ENCODE measurements at places on chromosomes 16 and 17. TPM values are rescaled to one million over a fixed set of nuclear protein-coding genes. Genes with fewer than 3 reads are reported as not detected.

DNA sequence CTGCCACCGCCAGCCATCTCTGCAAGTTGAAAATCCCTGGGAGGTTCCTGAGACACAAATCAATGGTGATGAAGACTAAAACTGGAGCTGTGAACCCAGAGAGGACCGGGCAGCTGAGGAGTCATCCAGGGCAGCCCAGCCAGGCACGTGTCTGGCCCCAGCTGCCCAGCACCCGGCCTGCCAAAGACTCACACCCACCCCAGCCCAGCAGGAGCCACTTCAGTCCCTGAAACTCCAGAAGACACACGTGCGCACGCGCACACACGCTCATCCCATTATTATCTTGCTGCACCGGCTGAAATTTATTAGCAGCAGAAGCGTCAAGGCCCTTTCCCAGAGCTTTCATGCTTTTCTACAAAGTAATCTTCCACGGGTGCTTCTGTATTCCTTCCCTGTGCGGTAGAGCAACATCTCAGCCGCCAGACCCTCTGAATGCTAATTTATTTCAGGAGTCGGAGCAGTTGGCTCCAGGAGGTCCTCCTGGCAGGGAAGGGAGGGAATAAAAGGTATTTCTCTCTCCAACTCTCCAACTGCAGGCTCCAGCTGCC lies 59.8 kb upstream of the RBFOX3 start:
- DNase-seq, result no peak
- H3K4me1 ChIP-seq, result no peaks in the 10 kb centered on the region
- H3K36me3 ChIP-seq, result peaks cover 8% of the 10 kb centered on the region
- no peak overlapping the region for H3K4me3 ChIP-seq

- H3K4me1 ChIP-seq, result peaks cover 6% of the 10 kb centered on the region
- peaks cover 3% of the 10 kb centered on the region for H3K36me3 ChIP-seq
- H3K27me3 ChIP-seq, result no peaks in the 10 kb centered on the region
- H3K4me3 ChIP-seq, result no peak overlapping the region
- H3K27ac ChIP-seq, result no peak overlapping the region
Measured at GRCh38 chr17:28133562-28133970, 91.1 kb downstream of the NLK start.

- H3K4me1 ChIP-seq, result peaks cover 25% of the 10 kb centered on the region
- H3K27me3 ChIP-seq, result no peaks in the 10 kb centered on the region
- no peak overlapping the region for H3K27ac ChIP-seq
Measured at GRCh38 chr16:29963021-29963743, 1.3 kb downstream of the TMEM219 start.

DNA sequence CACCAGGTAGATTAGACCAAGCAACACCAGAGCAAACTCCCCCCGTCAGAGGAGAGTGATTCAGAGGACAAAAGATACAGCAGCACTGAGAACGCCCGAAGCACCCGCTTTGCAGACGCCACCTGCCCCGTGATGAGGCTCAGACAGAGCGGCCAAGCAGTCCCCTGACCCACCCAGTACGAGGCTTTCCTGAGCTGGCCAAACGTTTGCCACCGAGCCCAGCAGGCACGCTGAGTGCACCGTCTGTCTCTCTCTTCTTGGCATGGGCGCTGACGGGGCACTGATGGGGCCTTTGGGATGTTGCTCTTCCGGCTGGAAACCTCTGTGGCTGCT lies 19.4 kb upstream of the WDR45B start:
- no peak overlapping the region for H3K4me3 ChIP-seq
- no peaks in the 10 kb centered on the region for H3K36me3 ChIP-seq
- H3K27ac ChIP-seq, result no peak overlapping the region
- H3K4me1 ChIP-seq, result peaks cover 13% of the 10 kb centered on the region
- no peaks in the 10 kb centered on the region for H3K27me3 ChIP-seq

- H3K4me3 ChIP-seq, result no peak overlapping the region
- peaks cover 13% of the 10 kb centered on the region for H3K4me1 ChIP-seq
- H3K36me3 ChIP-seq, result no peaks in the 10 kb centered on the region
- peaks cover 33% of the 10 kb centered on the region for H3K27me3 ChIP-seq
- H3K27ac ChIP-seq, result no peak overlapping the region
Measured at GRCh38 chr16:6558126-6558525, 774.5 kb upstream of the RBFOX1 start.

GRCh38 chr17:7293816-7294613 lies 424 bp downstream of the YBX2 start:
- H3K4me1 ChIP-seq, result peaks cover 21% of the 10 kb centered on the region
- DNase-seq, result no peak
- no peak overlapping the region for H3K27ac ChIP-seq
- H3K4me3 ChIP-seq, result peak overlapping the region; percentile 52
- no peaks in the 10 kb centered on the region for H3K36me3 ChIP-seq
- H3K27me3 ChIP-seq, result peaks cover 74% of the 10 kb centered on the region

DNA sequence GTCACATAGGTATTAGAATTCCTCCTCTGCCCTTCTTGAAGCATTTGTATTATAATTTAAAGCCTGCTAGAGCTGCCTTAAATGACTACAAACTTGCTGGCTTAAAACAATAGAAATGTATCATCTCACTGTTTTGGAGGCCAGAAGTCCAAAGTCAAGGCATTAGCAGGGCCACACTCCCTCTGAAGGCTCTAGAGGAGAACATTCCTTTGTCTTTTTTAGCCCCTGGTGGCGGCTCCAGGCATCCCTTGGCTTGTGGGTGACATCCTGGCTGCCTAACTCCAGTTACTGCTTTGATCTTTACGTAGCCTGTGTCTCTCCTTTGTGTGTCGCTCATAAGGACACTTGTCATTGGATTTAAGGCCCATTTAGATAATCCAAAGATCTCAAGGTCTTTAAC lies 186.6 kb upstream of the SALL1 start:
- peaks cover 3% of the 10 kb centered on the region for H3K36me3 ChIP-seq
- H3K27ac ChIP-seq, result no peak overlapping the region
- no peak for DNase-seq
- no peaks in the 10 kb centered on the region for H3K27me3 ChIP-seq
- H3K4me1 ChIP-seq, result peaks cover 5% of the 10 kb centered on the region

DNA sequence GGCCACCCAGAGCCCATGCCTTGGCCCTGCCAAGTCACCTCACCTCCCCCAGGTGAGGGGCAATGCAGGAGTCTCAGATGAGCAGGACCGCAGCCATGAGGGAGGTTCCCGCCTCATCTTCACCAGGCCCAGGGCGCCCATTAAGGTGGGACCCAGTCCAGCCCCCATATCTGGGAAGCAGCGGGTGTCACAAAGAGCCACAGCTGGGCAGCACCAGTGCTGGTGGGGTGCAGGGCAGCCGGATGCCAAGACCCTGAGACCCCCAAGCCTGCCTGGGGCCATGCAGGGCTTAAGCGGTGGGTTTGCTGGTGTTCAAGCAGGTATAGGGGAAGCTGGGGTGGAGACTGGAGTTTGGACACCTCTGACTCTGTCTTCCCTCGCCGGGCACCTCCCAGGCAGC lies 237.8 kb upstream of the GSE1 start:
- no peak overlapping the region for H3K4me3 ChIP-seq
- H3K4me1 ChIP-seq, result peaks cover 5% of the 10 kb centered on the region
- H3K27ac ChIP-seq, result no peak overlapping the region
- DNase-seq, result no peak

Gene PRSS33
- total RNA-seq, result 0.39 TPM

DNA sequence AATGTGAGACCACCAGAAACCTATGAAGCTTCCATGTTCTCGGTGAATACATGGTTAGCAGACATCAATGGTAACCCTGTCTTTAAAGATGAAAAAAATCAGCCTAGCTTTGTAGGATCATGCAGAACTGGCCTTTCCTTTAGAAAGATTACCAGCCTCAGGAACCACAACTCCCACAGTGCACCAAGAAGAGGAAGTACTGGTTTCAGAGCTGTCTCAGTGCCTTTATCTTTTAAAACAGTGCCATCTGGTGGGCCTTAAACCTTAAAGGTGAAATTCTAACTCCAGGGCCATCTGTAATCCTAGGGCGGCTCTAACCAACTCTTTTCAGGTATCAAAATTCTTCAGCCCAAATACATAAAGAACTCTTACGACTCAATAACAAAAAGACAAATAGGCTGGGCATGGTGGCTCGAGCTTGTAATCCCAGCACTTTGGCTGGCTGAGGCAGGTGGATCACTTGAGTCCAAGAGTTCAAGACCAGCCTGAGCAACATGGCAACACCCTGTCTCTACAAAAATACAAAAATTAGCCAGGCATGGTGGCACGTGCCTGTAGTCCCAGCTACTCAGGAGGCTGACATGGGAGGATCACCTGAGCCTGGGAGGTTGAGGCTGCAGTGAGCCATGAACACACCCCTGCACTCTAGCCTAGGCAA lies 5.4 kb downstream of the ATPAF2 start:
- H3K4me1 ChIP-seq, result peaks cover 27% of the 10 kb centered on the region
- H3K27ac ChIP-seq, result peak overlapping the region; percentile 52
- H3K4me3 ChIP-seq, result peak overlapping the region; percentile 81
- H3K27me3 ChIP-seq, result no peaks in the 10 kb centered on the region

DNA sequence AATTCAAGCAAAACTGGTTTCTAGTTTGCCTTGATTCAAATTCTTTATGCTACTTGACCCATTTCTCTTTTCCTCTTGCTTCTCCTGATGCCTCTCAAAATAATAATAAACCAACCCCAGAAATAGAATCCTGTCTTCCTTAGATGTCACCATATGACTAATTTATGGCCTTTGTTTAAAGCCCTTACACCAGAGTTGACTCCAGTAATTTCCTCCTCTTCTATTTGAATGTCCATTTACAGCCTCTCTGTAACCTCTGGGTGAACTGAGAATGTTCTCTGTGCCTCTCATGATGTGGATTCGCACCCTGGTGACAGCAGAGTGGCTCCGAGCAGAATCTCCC lies 31.5 kb downstream of the ZFHX3 start:
- H3K4me1 ChIP-seq, result peaks cover 69% of the 10 kb centered on the region
- H3K36me3 ChIP-seq, result no peaks in the 10 kb centered on the region
- H3K27ac ChIP-seq, result no peak overlapping the region

DNA sequence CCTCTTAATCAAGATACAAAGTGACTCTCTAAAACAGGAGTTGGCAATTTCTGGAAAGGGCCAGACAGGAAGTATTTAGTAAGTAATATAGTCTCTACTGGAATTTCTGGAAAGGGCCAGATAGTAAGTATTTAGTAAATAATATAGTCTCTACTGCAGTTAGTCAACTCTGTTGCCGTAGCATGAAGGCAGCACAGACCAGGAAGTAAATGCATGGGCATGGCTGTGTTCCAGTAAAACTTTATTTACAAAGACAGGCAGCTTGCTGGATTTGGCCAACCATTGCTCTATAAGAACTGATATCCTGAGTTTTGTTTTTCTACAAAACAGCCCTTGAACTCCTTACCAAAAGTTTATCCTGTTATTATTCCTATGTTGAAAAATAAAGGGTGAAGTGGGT lies 16.9 kb downstream of the LDAF1 start:
- no peak overlapping the region for H3K4me3 ChIP-seq
- H3K27ac ChIP-seq, result no peak overlapping the region
- peaks cover 32% of the 10 kb centered on the region for H3K36me3 ChIP-seq
- no peak for DNase-seq

Gene GPR179
- 0.20 TPM for total RNA-seq

Gene NT5C3B
- 123 TPM for total RNA-seq

Gene TRPV2
- total RNA-seq, result 1.3 TPM

DNA sequence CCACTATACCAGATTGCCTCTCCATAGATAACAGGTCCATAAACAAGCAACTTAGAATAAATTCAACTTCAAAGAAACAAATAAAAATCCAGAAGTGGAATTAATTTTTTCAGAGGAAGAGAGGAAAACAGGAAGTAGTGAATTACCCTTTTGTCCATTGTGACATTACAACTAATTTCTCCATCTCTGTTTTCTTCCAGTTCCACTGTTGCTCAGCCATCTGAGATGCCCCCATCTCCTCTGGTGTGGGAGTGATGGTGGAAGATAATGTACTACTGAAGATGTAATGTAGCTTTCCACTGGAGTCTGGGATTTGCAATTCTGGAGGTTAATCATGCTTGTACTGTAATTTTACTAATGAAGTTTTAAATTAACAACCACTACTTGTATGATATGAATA lies 124.6 kb upstream of the TMEM97 start:
- no peak overlapping the region for H3K4me3 ChIP-seq
- H3K36me3 ChIP-seq, result peaks cover 9% of the 10 kb centered on the region
- DNase-seq, result no peak
- peaks cover 4% of the 10 kb centered on the region for H3K4me1 ChIP-seq

DNA sequence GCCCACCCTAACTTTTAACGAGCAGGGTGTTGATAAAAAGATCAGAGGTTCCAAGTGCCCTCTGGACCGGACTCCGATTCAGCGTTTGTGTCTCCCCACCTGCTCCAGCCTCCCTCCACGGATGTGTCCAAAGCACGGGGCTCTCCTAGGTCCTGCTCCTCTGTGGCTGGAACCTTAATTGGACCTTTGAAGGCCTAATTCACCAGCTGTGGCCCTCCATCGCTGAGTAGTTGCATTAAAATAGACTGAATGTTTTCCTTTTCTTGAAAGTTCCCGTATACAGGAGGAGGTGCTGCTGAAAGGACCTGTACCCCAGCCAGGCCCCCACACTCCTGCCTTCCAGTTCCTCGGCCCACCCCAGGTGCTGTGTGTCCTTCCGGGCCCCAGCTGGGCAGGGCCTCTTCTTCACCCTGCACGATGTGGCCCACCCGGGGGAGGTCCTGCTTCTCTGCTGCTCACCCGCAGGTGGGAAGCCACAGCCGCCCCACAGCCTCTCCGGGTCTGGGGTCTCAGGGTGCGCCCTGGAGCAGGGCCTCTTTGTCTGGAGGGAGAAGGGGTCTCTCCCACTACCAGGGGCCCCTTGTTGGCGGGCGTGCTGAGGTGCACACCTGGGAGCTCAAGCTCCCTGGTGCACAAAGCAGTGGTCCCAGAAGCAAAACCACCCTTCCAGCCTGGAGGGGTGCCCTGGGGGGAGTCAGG lies 1.3 kb upstream of the CACNA1H start:
- H3K4me1 ChIP-seq, result no peaks in the 10 kb centered on the region
- no peak overlapping the region for H3K27ac ChIP-seq
- no peaks in the 10 kb centered on the region for H3K36me3 ChIP-seq
- H3K4me3 ChIP-seq, result peak overlapping the region; percentile 70

DNA sequence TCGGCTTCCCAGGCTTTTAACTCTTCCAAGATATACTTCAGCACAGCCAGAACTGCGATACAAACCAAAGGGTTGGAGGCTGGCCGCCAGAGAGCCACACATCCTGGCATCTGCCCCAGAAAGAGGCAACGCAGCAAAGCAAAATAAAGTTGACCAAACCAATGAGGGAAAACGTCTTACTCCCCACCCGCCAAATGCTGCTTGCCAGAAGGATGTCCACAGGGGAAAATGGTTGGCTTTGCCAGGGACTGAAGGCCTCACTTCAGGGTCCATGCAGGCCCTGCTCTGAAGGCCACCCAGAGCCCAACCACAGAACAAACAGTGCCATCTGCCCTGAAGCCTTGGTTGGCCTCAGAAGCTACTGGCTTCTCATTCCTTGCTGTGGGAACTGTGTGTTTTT lies 15.0 kb downstream of the CACNG1 start:
- H3K27ac ChIP-seq, result no peak overlapping the region
- no peak for DNase-seq
- H3K27me3 ChIP-seq, result no peaks in the 10 kb centered on the region

DNA sequence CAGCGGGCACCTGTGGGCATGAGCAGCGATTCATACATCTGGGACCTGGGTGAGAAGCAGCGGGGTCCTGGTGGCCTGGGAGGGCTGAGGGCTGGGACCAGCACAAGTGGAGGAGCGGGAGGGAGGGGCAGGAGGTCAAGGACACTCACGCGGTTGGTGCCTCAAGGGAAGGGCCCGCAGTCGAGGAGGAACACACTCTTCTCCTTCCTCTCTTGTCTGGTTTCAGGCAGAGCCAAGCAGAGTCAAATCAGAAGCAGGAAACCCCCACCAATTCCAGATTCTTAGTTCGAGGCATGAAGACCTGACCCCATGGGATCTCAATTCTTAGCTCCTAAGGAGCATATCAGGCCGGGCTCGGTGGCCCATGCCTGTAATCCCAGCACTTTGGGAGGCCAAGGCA lies 15.7 kb downstream of the DNAI2 start:
- no peak overlapping the region for H3K27ac ChIP-seq
- no peak overlapping the region for H3K4me3 ChIP-seq
- H3K36me3 ChIP-seq, result no peaks in the 10 kb centered on the region
